ENCODE measurements at places on chromosomes 4 and X. TPM values are rescaled to one million over a fixed set of nuclear protein-coding genes. Genes with fewer than 3 reads are reported as not detected.

The ATP8A1 gene
- total RNA-seq, result 2.1 TPM

The TCP11X2 gene
- total RNA-seq, result not detected

The FDCSP gene
- total RNA-seq, result not detected

The SCML2 gene
- total RNA-seq, result 0.88 TPM

The PABPC1L2B gene
- not detected for total RNA-seq

The H2BW2 gene
- not detected for total RNA-seq

The KCND1 gene
- 0.29 TPM for total RNA-seq

The RENBP gene
- 6.5 TPM for total RNA-seq

The SRPX2 gene
- total RNA-seq, result 36.9 TPM

The HSD17B13 gene
- under 0.01 TPM for total RNA-seq

The KLKB1 gene
- not detected for total RNA-seq

The RNF128 gene
- total RNA-seq, result 0.72 TPM

The PRSS12 gene
- total RNA-seq, result 8.5 TPM

The DCLK2 gene
- 11.6 TPM for total RNA-seq

The PCDH11X gene
- total RNA-seq, result under 0.01 TPM

The TCEAL7 gene
- total RNA-seq, result 6.5 TPM

The GAGE12F gene
- total RNA-seq, result not detected

The ZNF718 gene
- total RNA-seq, result 5.6 TPM

The CORIN gene
- total RNA-seq, result 0.88 TPM

The FHDC1 gene
- 0.36 TPM for total RNA-seq

The OTC gene
- not detected for total RNA-seq

The RIBC1 gene
- total RNA-seq, result 0.29 TPM

The ZNF157 gene
- under 0.01 TPM for total RNA-seq

The PTPN13 gene
- 87.8 TPM for total RNA-seq

The USP53 gene
- 70.7 TPM for total RNA-seq

The SMIM43 gene
- 0.72 TPM for total RNA-seq

The DMRTC1 gene
- not detected for total RNA-seq

The P2RY4 gene
- 0.29 TPM for total RNA-seq

The TLR10 gene
- total RNA-seq, result under 0.01 TPM

The PAGE1 gene
- not detected for total RNA-seq

The AMELX gene
- not detected for total RNA-seq

The FRG2 gene
- not detected for total RNA-seq

The SPRY1 gene
- 5.1 TPM for total RNA-seq

The TNIP3 gene
- 0.59 TPM for total RNA-seq

The FUNDC2 gene
- 46.6 TPM for total RNA-seq

The CUL4B gene
- total RNA-seq, result 76.0 TPM

The HMGN5 gene
- total RNA-seq, result 0.88 TPM

The DDX60 gene
- total RNA-seq, result 19.5 TPM

The GAGE12J gene
- not detected for total RNA-seq

The ZXDA gene
- 6.2 TPM for total RNA-seq

The TEX11 gene
- total RNA-seq, result not detected

The STEEP1 gene
- total RNA-seq, result 23.9 TPM

The PABPC4L gene
- total RNA-seq, result 2.7 TPM

The PNMA6A gene
- total RNA-seq, result 1.2 TPM

The RBM3 gene
- 527 TPM for total RNA-seq
